ENCODE measurements at places on chromosomes 1 and 21.

DNA sequence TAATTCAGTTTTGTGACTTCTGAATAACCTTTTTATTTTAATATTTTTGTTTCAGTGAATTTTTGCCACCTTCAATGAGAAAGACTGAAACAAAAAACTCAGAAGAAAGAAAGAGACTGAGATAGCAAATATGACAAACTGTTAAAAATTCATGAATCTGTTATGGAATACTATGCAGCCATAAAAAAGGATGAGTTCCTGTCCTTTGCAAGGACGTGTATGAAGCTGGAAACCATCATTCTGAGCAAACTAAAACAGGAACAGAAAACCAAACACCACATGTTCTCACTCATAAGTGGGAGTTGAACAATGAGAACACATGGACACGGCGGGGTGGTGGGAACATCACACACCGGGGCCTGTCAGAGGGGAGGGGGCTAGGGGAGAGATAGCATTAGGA, 193.4 kb upstream of the FGGY start:
- H3K36me3 ChIP-seq = no peaks in the 10 kb centered on the region
- H3K27me3 ChIP-seq = no peaks in the 10 kb centered on the region
- H3K4me3 ChIP-seq = no peak overlapping the region

GRCh38 chr1:49346767-49347349, 570.2 kb upstream of the BEND5 start:
- H3K4me3 ChIP-seq = no peak overlapping the region
- no peaks in the 10 kb centered on the region for H3K4me1 ChIP-seq
- H3K27me3 ChIP-seq = no peaks in the 10 kb centered on the region
- no peaks in the 10 kb centered on the region for H3K36me3 ChIP-seq
- no peak for DNase-seq

- no peak overlapping the region for H3K4me3 ChIP-seq
- DNase-seq = peak; percentile 10
- peaks cover 7% of the 10 kb centered on the region for H3K4me1 ChIP-seq
- H3K27ac ChIP-seq = no peak overlapping the region
- peaks cover 2% of the 10 kb centered on the region for H3K27me3 ChIP-seq
Observed at GRCh38 chr1:234564035-234565029, 45.6 kb downstream of the IRF2BP2 start.

DNA sequence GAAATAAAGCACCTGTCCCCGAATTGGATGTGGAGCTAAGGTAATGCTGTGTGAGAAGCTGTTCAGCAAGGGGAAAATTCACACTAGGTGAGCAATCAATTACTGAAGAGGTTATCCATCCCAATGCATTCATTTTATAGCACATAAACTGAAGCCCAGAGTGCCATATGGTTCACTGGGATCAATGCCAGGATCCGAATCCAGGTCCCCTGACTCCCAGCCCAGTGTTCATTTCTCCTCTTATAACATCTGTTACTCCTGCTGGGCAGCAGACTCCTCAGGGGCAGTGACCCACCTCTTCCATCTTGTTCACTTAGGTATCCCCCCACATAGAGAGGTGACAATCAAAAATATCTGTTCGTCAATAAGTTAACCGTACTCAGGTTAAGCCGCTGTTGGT, 13.2 kb upstream of the SEC16B start:
- no peak overlapping the region for H3K4me3 ChIP-seq
- no peaks in the 10 kb centered on the region for H3K4me1 ChIP-seq
- DNase-seq = no peak
- no peaks in the 10 kb centered on the region for H3K27me3 ChIP-seq

DNA sequence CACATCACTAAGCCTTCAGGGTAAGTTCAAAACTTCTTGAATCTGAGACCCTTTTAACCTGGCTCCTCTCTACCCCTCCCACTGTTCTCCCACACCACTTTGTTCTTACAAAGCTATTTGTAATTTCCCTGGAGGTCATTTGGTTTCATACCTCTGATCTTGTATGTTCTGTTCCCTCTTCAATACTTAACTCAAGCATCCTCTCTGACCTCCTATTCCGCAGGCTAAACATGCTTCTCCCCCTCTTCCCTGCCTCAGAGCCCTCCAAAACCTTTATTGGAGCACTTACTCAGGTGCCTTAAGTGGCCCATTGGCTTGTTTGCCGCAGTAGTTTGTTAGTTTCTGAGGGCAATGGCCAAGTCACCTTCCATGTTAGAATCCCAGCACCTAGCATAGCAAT, 54.8 kb downstream of the SSX2IP start:
- H3K27me3 ChIP-seq = peaks cover 3% of the 10 kb centered on the region
- no peak overlapping the region for H3K4me3 ChIP-seq
- H3K36me3 ChIP-seq = no peaks in the 10 kb centered on the region
- DNase-seq = no peak

GRCh38 chr1:105386489-105386888, 1636.8 kb downstream of the AMY1C start:
- no peaks in the 10 kb centered on the region for H3K4me1 ChIP-seq
- no peaks in the 10 kb centered on the region for H3K27me3 ChIP-seq
- DNase-seq = no peak
- no peak overlapping the region for H3K27ac ChIP-seq
- no peak overlapping the region for H3K4me3 ChIP-seq

DNA sequence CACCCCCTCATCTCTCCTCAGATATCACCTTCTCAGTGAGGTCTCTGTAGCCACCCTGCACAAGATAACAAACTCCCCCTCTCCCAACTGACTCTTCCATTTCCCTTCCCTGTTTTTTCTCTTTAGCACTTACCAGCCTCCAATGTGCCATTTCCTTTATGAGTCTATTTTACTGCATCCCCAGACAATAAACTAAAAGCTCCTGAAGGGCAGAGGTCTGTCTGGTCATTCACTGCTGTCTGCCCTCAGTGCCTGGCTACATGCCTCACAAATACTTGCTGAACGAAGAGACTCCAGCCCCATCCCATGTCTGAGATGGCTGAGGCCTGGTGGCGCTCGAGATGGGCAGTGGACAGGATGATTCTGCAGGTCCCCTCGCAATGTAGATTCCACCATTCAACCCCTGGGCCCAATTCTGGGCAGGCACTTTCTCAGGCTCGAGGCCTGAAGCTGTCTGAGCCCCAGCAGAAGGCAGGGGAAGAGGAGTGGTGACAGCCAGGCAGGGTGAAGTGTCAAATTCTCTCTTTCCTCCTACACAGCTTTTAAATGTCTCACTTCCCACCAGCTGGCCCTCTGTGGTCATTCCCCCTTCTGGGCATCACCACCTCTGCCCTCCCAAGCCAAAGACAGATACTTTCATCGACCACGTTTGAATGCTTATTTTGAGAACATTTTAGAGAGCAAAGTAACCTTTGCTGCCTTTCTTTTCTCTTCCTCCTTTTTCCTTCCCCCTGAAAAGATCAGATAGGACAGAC, 6.6 kb downstream of the LRRN2 start:
- no peak overlapping the region for H3K4me3 ChIP-seq
- H3K27me3 ChIP-seq = peaks cover 23% of the 10 kb centered on the region
- no peaks in the 10 kb centered on the region for H3K4me1 ChIP-seq
- no peak for DNase-seq
